ENCODE measurements at places on chromosomes 7 and 10.

- H3K36me3 ChIP-seq: peaks cover 46% of the 10 kb centered on the region
- peaks cover 25% of the 10 kb centered on the region for H3K4me1 ChIP-seq
- H3K27me3 ChIP-seq: no peaks in the 10 kb centered on the region
- DNase-seq: no peak
- H3K4me3 ChIP-seq: no peak overlapping the region
These were observed 786 bp downstream of the ATP5F1C start for GRCh38 chr10:7788639-7789286.

DNA sequence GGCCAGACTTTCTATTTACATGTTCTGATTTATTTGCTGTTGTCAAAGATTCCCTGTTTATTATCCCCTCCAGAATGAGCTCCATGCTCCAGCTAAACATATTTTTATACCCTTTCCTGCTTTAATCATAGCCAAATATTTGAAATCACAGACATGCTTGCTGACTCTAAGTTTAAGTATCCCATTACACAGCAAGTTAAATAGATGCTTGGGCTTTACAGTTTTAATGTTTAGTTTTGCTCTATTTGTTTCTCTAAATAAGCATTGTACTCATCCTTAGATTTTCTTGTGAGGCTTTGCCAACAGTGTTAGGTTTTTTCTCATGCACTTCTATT, 196.8 kb downstream of the TAX1BP1 start:
- no peak for DNase-seq
- H3K36me3 ChIP-seq: no peaks in the 10 kb centered on the region
- no peak overlapping the region for H3K4me3 ChIP-seq
- no peak overlapping the region for H3K27ac ChIP-seq

GRCh38 chr7:12386313-12386740, 17.3 kb downstream of the VWDE start:
- H3K27ac ChIP-seq: peak overlapping the region; percentile 59
- no peaks in the 10 kb centered on the region for H3K27me3 ChIP-seq
- H3K36me3 ChIP-seq: no peaks in the 10 kb centered on the region
- no peak for DNase-seq

- H3K27me3 ChIP-seq: peaks cover 3% of the 10 kb centered on the region
- DNase-seq: no peak
- no peak overlapping the region for H3K4me3 ChIP-seq
- peaks cover 15% of the 10 kb centered on the region for H3K36me3 ChIP-seq
- H3K4me1 ChIP-seq: peaks cover 25% of the 10 kb centered on the region
These were observed 710.1 kb downstream of the PARD3 start for GRCh38 chr10:34104829-34105572.

- H3K27ac ChIP-seq: peak overlapping the region; percentile 17
- peaks cover 2% of the 10 kb centered on the region for H3K27me3 ChIP-seq
- H3K4me1 ChIP-seq: peaks cover 9% of the 10 kb centered on the region
- no peak for DNase-seq
- no peak overlapping the region for H3K4me3 ChIP-seq
- H3K36me3 ChIP-seq: peaks cover 5% of the 10 kb centered on the region
These were observed 454.0 kb downstream of the NEBL start for GRCh38 chr10:20443094-20443493.

DNA sequence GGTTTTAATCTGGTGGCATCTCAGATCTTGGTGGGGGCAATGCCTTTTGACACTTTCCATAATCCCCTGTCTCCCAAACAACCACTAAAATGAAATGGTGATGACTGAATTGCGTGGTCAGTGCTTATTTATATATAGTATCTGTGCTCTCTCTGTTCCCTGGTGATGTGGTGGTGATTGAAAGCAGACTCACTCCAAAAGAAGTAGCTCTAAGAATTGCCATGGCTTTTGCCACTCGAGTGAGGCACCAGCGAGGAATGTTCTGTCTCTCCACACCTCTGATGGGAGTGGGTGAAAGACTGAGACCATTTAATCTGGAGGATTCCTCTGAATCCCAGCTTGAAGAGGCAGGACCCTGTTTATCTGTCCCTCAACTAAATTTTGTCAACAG, 2.8 kb downstream of the DUSP5 start:
- H3K36me3 ChIP-seq: peaks cover 15% of the 10 kb centered on the region
- no peak for DNase-seq
- H3K27me3 ChIP-seq: peaks cover 24% of the 10 kb centered on the region
- no peak overlapping the region for H3K27ac ChIP-seq

DNA sequence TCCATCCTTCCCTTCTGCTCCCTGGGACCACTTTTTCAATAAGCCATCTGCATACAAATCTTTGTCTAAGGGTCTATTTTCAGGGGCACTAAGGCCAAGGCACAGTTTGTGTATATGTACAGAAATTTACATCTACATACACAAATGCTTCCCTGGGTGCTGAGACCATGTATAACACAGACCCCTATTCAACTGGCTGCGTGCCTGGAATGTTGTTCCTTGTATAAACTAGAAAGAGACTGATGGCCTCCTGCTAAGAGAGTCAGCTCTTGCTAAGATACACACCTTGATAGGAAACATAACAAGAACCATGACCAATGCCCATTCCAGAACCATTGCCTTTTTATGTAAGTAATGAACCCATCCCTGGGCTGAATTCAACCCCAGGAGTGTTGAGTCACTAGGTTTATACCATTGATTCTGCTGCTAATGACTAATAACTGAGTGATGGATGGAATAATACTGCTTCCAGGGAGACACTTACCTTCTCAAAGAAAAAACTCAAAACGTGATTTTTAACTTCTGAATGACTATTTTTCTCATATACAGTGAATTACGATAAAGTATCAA, 290.7 kb downstream of the FGFR2 start:
- no peak for DNase-seq
- peaks cover 33% of the 10 kb centered on the region for H3K4me1 ChIP-seq
- H3K27me3 ChIP-seq: peaks cover 9% of the 10 kb centered on the region
- H3K27ac ChIP-seq: no peak overlapping the region

DNA sequence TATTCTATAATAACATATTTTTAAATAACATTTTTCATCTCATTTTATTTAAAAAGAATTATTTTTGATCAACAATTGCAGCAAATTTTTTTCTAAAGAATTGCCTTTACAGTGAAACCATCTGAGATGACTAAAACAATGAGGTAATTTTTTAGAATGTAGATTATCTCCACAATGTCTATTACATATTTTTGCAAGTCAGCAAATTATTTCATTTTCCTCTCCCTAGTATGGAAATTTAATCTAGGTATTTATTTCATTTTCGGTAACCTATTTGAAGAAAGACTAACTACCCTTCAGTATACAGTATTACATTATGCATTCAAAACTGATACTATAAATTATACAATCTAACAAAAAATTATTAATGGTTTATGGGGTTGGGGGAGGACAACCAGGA, 213.2 kb upstream of the SP4 start:
- H3K4me3 ChIP-seq: no peak overlapping the region
- no peaks in the 10 kb centered on the region for H3K4me1 ChIP-seq
- peaks cover 5% of the 10 kb centered on the region for H3K27me3 ChIP-seq
- H3K36me3 ChIP-seq: no peaks in the 10 kb centered on the region
- DNase-seq: no peak

DNA sequence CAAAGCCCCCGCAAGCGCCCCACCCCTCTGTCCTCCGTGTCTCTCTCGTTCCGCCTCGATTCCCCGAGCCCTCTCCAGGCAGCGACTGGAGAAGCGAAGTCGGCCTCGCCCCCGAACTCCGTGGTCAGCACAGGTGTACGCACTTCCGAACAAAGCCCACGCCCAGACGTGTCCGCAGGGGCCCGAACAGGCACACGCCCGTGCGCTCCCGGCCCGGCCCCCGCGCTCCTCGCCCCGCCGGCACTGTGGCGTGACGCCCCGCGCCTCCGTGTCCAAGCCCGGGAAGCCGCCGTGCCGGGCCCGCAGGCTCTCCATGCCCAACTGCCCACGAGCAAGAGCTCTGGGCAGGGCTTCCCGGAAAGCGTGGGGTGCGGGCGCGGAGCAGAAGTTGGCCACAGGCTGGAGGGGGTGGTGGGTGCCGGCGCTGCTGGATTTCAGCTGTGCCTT, 662 bp downstream of the NRCAM start:
- H3K27me3 ChIP-seq: peaks cover 79% of the 10 kb centered on the region
- peak; percentile 57 for DNase-seq
- no peaks in the 10 kb centered on the region for H3K36me3 ChIP-seq
- no peak overlapping the region for H3K27ac ChIP-seq
- peak overlapping the region; percentile 84 for H3K4me3 ChIP-seq

DNA sequence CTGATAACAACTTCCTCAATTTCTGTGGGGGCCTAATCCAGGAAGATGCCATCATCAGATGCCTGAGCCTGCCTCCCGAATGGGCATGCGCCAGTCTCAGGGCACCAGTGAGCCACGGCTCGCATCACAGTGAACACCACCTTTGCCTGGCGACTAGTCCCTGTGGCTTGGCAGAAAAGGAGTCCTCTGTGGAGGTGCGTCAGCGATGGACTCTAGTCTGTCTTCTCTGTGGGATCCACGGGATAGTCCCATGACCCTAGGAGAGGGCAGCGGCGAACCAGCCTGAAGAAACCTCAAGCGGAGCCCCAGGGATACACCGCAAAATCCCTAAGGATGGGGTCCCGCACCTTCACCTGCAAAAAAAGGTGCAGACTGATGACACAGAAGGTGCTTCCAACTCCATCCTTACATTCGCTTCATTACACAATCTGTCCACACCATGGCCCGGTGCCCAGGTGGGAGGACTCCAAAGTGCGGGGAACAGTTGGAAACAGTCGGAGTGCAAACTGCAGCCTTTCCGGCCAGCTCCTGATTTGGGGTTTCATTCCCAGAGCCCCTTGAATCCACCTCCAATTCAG, 35.1 kb upstream of the ZNF273 start:
- H3K27me3 ChIP-seq: peaks cover 7% of the 10 kb centered on the region
- no peak overlapping the region for H3K27ac ChIP-seq
- no peaks in the 10 kb centered on the region for H3K4me1 ChIP-seq
- no peak overlapping the region for H3K4me3 ChIP-seq

DNA sequence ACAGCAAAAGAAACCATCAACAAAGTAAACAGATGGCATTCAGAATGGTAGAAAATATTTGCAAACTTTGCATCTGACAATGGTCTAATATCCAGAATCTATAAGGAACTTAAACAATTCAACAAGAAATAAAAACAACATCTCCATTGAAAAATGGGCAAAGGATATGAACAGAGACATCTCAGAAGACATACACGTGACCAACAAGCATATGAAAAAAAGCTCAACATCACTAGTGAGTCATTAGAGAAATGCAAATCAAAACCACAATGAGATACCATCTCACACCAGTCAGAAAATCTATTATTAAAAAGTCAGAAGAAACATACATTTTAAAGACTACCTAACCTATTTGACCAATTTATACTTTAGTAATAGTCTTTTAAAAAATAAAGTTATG, 571.3 kb upstream of the NRG3 start:
- no peaks in the 10 kb centered on the region for H3K27me3 ChIP-seq
- no peak overlapping the region for H3K27ac ChIP-seq
- no peak for DNase-seq
- no peak overlapping the region for H3K4me3 ChIP-seq
- H3K4me1 ChIP-seq: peaks cover 6% of the 10 kb centered on the region

GRCh38 chr10:110824152-110824441, 47.6 kb upstream of the PDCD4 start:
- H3K36me3 ChIP-seq: no peaks in the 10 kb centered on the region
- H3K27me3 ChIP-seq: no peaks in the 10 kb centered on the region
- no peak for DNase-seq

GRCh38 chr10:105017116-105017515, 376.0 kb downstream of the SORCS3 start:
- no peak overlapping the region for H3K27ac ChIP-seq
- no peak for DNase-seq
- H3K36me3 ChIP-seq: no peaks in the 10 kb centered on the region
- no peaks in the 10 kb centered on the region for H3K27me3 ChIP-seq

DNA sequence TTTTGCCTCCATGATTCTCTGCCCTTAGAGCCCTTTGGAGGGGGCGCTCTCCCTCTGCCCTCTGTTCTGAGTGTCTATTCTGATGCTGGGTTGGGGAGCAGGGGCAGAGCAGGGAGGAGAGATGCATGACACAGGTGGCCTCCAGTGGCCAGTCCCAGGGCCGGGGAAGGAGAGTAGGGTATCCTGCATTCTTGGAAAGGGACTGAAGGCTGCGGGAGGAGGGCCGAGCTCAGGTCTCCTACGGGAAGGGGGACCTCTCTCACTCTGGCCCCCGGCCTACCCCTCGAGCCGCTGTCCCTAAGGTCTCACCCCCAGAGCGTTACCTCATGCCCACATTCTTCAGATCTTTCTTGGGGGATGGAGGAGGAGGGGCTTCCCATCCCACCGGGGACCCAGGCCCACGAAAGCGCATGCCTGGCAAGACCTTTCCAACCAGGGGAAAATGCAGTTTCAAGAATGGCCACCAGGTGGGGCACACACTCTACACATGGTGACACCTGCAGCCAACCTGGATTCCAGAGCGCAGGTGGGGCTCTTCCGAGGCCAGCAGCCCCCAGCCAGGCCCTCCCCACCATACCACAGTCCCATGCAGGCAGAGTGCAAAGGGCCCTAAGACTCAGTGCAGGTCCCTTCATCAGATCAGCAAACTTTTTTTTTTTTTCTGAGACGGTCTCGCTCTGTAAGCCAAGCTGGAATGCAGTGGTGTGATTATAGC, 86.4 kb downstream of the MYL10 start:
- H3K36me3 ChIP-seq: peaks cover 28% of the 10 kb centered on the region
- H3K4me1 ChIP-seq: peaks cover 6% of the 10 kb centered on the region
- no peaks in the 10 kb centered on the region for H3K27me3 ChIP-seq

DNA sequence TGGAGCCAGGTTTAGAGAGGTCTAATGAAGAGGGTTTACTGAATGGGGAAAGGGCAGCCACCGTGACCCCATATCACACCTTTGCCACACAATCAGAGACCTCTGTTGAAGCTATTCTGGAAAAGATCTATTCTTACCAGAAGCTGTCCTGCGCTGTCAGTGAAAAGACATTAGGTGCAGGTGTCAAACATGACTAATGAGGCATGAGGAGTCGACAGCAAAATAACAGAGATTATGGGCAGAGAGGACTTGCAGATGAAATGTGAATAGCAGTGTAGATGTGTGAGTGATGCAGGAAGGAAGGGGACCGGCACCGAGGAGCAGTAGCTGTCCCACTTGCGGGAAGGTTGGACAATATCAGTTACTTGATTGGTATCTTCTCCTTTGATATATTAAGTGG, 627.7 kb upstream of the GALNT17 start:
- H3K36me3 ChIP-seq: peaks cover 4% of the 10 kb centered on the region
- peaks cover 52% of the 10 kb centered on the region for H3K4me1 ChIP-seq
- no peak for DNase-seq
- no peak overlapping the region for H3K4me3 ChIP-seq
- peaks cover 8% of the 10 kb centered on the region for H3K27me3 ChIP-seq

DNA sequence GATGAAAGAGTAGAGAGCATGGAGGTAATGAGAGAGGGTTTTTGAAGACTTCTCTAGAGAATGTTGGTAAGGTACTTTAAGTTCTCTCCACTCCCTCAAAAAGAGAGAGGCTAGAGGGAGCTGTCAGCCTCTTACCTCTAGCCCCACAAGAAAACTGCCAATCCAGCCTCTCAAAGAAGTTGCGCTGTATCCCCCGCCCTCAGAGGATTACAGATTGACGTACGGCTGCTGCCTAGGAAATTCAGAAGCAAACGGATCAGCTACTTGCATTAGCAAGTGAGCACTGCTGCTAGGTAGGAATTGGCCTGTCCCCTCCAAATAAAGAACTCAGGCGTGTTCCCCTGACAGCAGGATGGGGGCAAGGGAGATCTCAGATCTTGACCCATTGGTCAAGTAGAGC, 34.2 kb downstream of the TYW1B start:
- H3K4me1 ChIP-seq: no peaks in the 10 kb centered on the region
- H3K27me3 ChIP-seq: no peaks in the 10 kb centered on the region
- H3K4me3 ChIP-seq: no peak overlapping the region
- no peak for DNase-seq
- H3K27ac ChIP-seq: peak overlapping the region; percentile 61

GRCh38 chr7:22686620-22687019, 40.4 kb upstream of the IL6 start:
- no peaks in the 10 kb centered on the region for H3K27me3 ChIP-seq
- H3K27ac ChIP-seq: no peak overlapping the region
- DNase-seq: no peak
- peaks cover 13% of the 10 kb centered on the region for H3K4me1 ChIP-seq
- H3K36me3 ChIP-seq: no peaks in the 10 kb centered on the region
